ENCODE measurements at places on chromosomes 13 and 19.

- DNase-seq, result no peak
Observed at GRCh38 chr19:11194173-11194572, 3.2 kb downstream of the KANK2 start.

GRCh38 chr13:33174931-33175330 is 110.6 kb downstream of the STARD13 start:
- DNase-seq, result no peak

DNA sequence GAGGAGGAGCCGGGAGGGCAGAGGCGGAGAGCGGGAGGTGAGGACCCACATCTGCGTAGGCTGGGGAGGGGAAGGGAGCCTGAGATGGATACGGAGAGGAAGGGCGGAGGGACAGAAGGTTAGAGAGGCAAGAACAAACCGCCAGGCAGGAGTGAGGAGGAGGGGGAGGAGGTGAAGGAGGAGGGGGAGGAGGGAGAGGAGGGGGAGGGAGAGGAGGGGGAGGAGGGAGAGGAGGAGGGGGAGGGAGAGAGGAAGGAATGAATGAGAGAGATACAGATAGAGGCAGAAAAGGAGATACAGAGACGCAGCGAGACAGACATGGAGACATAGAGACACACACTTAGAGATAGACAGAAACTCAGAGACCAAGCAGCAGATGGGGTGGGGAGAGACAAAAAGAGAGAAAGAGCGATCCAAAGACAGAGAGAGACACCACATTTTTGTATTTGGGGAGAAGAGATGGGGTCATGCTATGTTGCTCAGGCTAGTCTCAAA is 782 bp upstream of the CA11 start:
- no peak for DNase-seq

DNA sequence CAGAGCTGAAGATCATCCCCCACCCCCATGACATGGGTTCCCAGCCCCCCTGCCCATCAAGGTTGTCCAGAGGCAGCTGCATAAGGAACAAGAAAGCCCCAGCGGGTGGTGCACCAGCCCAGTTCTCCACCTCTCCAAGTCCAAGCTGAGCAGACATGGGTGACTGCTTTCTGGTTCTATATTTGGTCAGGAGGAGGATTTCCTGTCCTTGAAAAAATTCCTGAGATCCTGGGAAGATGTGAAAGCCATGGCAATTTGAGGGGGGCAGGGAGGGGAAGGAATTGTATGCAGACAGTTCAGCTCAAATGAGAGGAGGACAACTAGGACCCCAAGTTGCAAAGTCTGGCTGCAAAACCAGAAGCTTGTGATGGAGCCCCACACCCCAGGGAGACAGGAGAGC is 55.4 kb upstream of the ADGRE5 start:
- no peak for DNase-seq

- DNase-seq, result peak; percentile 35
Observed at GRCh38 chr13:22278336-22278929, 607.6 kb downstream of the FGF9 start.

DNA sequence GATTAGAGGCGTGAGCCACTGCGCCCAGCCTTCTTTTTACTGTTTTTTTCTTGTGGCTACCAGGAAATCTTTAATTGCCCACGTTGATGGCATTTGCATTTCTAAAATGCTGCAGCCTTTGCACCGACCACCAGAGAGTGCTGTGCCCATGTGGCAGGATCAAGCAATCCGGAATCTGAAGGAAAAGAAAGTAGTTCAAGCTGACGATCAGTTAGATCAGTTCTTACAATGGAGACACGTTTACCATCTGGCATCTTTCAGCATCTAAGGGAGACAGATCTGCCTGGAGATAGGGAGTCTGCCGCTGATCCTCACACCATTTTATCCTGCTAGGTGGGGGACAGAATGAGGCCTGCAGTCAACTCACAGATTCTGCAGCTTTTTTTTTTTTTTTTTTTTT is 19.9 kb downstream of the TINCR start:
- peak; percentile 64 for DNase-seq

- no peak for DNase-seq
Observed at GRCh38 chr13:97333983-97334382, 100.0 kb upstream of the RAP2A start.

DNA sequence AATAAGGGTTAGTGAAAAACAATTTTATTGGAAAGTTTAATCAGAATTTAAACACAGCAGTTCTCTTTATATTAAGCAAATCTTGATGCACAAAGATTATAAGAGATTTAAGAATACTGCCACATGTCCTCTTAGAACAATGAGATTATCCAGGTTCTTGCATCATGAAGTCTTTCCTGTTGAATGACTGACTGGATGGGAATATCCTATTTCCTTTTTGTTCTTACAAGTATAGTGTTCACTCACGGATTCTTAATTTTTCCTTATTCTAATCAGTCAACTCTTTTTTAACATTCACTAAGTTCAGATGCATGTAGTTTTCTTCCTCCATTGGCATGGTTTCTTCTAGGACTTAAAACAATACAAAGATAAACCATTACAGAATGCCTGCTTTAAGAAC is 10.1 kb downstream of the URI1 start:
- no peak for DNase-seq

GRCh38 chr19:632579-633067 is 714 bp downstream of the POLRMT start:
- peak; percentile 84 for DNase-seq

- no peak for DNase-seq
Observed at GRCh38 chr13:113041896-113042295, 63.7 kb upstream of the F7 start.

DNA sequence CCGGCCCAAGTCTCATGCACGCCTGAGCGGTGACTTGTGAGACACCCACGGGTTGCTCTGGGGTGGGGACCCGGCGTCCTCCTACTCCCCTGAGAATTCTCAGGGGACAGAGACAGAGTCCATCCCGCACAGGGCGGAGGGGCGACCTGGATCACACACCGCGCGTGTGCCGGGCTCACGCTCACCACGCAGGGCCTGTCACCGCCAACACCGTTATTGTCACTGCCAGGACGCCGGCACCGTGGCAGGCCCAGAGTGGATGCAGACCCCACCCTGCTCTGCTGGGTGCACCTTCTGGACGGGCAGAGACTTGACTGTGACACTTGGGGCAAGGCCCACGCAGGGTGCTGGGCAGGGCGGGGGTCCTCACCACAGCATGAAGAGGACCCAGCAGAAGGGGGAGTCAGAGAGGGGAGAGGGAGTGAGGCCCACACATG is 16.2 kb downstream of the MOB3A start:
- no peak for DNase-seq

GRCh38 chr13:99258210-99258860 is at the start of gene GPR18:
Gene GPR18 (minus strand): TSS chr13:99258379. CDS start chr13:99255872, 2,507 bp downstream.
- no peak for DNase-seq

GRCh38 chr13:68982961-68983619 is 1124.5 kb upstream of the ATXN8OS start:
- DNase-seq, result no peak

DNA sequence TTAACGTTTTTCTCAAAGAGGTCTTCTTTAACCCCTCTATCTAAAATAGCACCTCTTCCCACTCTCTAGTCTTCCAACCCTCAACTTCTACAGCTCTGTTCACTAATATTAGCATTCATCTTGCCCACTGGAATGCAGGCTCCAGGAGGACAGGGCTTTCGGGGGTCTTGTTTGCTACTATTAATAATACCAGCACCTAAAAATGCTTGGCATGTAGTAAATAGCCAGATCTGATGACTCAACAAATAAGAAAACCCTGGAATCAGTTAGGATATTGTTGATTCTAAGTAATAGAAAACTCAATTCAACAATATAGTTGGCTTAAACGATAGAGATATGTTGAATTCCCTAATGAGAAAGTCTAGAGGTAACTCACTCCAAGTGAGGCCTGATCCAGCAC is 14.2 kb downstream of the DYRK1B start:
- no peak for DNase-seq

DNA sequence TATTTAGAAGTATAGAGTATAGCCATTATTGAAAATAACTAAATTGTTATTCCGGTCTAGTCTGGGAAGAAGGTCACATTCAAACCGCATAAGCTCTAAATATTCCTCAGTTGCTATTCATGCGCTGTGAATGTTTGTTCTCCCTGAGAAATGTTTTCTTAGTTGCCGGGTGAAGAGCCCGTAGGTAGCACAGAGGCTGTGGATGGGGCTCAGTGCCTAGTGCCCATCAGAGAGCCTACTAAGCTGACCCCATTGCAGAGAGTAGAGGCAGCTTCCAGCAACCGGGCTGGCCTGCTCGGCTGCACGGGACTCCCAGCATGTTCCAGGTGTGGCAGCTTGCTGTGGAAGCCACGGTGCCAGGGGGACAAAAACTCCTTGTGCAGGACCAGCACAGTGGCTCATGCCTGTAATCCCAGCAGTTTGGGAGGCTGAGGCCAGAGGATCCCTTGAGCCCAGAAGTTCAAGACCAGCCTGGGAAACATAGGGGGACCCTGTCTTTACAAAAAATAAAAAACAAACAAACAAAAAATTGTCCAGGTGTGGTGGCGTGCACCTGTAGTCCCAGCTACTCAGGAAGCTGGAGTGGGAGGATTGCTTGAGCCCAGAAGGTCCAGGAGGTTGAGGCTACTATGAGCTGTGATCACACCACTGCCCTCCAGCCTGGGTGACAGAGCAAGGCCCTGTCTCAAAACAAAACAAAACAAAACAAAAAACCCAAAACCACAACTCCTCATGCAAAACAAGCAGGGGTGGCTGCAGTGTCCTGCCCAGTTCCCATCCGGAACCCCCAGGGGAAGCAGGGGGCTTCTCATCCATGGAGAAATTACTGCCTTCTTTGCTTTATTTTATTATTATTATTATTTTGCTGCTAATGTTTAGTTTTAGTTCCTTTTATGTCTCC is 82.5 kb downstream of the KCTD15 start:
- DNase-seq, result no peak

GRCh38 chr19:3464587-3465235 is 15.6 kb downstream of the SMIM24 start:
- no peak for DNase-seq

DNA sequence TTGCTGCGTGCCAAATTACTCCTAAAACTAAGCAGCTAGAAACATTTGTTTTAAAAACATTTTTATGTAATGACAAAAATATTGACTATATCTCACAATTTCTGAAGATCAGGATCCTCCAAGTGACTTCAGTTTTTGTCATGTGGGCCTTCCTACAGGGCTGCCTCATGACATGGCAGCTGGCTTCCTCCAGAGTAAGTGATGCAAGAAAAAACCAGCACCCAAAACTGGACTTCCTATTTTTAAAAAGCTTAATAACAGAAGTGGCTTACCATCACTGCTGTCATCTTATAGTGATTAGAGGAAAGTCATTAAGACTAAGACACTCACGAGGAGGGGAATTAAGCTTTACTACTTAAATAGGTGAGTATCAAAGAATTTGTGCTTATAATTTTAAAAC is 681.7 kb downstream of the PCDH17 start:
- no peak for DNase-seq

DNA sequence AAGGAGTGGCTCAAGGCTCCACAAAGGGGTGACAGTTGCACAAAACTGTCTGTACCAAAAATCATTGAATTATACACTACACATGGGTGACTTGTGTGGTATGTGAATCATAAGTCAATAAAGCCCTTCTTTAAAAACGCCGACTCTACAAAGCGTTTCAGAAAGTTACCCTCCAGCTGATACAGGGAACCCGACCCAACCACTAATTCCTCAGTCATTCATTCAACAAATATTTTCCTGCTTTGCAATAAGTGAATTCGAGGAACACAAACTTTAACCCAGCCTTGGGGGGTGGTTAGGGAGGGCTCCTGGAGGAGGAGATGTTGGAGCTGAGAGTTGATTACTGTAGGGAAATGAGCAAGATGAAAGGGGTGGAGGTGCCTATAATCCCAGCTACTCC is 32.0 kb downstream of the LTBP4 start:
- no peak for DNase-seq

DNA sequence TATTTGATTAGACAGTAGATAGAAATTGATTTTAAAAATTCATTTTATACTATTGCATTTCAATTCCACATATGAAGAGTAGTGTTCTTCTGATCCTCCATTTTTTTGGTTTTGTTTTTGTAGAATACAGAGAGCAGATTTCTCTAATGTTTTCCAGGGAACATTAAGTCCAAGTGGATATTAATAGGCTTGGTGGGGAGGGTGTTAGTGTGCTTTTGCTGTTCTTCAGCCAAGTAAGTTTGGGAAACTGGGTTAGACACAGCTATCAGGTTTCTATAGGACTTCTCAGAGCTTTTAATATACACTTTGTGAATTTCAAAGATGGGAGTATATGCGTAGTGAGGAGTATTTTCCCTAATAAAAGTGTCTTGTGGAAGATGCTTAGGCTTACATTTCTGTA is 21.8 kb downstream of the NAA16 start:
- no peak for DNase-seq

GRCh38 chr13:58989556-58989955 is 1174.2 kb downstream of the DIAPH3 start:
- DNase-seq, result no peak

DNA sequence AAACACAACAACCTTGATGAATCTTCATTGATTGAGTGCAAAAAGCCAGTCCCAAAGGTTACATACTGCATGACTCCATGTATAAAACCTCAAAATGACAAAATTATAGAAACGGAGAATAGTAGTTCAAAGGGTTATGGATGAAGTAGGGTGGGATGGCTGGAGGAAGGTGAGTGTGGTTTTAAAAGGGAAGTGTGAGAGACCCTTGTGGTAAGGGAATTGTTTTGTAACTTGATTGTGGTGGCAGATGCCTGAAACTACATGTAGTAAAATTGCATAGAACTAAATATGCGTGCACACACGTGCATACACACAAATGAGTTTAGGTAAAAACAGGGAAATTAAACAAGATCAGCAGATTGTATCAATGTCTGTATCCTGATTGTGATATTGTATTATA is 340.7 kb downstream of the MTUS2 start:
- no peak for DNase-seq
